NCI-H1417 treated with DMSO at 0.1 percent for 48 hours (cell line): ENCODE measurements at places on chromosomes 1 and 21.

DNA sequence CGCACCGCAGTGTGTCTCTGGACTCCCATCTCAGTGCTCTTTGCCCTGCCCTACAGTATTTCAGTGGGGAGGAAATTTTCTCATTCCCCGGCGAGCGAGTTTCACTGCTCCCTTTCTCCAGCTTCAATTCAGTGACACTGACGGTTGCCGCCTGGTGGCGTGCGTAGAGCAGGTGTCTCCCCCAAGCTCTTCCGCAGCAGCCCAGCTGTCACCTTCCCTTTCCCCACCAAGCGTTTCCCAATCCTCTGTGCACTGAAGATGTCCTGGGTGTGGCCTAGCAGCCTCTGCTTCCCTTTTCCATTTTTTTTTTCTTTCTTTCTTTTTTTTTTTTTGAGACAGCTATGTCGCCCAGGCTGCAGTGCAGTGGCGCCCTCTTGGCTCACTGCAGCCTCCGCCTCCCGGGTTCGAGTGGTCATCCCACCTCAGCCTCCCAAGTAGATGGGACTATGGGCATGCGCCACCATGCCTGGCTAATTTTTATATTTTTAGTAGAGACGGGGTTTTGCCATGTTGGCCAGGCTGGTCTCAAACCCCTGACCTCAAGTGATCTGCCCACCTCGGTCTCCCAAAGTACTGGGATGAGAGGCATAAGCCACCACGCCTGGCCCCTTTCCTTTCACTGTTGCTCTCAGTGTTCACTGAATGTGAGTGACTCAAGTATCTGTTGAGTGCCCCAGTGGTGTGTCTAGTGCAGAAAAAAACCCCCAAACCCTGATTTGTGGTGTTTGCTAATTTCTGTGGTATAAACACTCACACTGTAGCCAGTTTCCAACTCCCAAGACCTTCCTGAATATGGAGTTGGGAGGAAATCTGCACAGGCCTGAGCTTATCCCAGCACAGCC, 30.1 kb downstream of the TNFRSF1B start:
- no peak for DNase-seq

- DNase-seq: no peak
Observed at GRCh38 chr1:39866767-39867166, 16.5 kb downstream of the TRIT1 start.

GRCh38 chr1:170131450-170131849, 14.3 kb upstream of the NTMT2 start:
- DNase-seq: no peak

- DNase-seq: no peak
Observed at GRCh38 chr1:45071567-45071966, 59.5 kb downstream of the UROD start.

GRCh38 chr1:79945391-79945790, 938.9 kb upstream of the ADGRL4 start:
- DNase-seq: no peak
